Activated T-helper 17 cell treated with anti-CD3 and anti-CD28 coated beads, Interleukin-2, amount 50 U/mL, for 72 hours (primary cell): ENCODE measurements at places on chromosomes 2 and 18.

DNA sequence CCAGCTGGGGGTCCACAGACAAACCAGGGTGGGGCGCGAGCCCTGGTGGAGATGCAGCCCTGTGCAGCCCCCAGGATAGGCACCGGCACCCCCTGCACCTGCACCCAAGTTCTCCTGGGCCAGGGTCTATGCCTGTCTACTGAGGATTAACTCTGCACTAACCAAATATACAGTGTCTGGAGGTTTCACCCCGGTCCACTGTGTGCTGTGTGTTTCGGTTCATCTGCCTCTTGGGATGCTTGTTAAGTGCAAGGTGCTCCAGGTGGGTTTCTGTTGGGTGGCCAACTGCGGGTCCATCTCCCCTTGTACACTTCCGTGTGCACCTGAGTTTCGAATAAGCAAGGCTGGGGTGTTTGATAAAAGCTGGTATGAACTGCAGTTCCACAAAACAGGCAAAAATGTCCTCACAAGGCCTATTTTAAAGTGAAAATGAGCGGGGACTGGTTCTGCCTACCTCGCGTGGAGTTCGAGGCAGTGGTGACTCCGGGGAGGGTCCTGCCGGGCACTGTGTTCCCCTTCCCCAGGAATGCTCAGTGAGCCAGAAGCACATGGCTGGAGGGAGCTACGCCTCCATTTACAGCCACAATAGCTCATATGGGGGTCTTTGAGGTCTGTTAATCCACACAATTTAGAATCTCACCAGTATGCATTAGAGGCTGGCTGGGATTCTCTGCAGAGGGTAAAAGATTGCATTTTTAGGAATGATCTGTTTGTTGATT, 70.7 kb downstream of the EDAR start:
- ATAC-seq: no peak

GRCh38 chr2:66566726-66567399, 131.9 kb downstream of the MEIS1 start:
- no peak for ATAC-seq

GRCh38 chr18:23587220-23587642, 925 bp upstream of the NPC1 start:
- ATAC-seq: no peak

DNA sequence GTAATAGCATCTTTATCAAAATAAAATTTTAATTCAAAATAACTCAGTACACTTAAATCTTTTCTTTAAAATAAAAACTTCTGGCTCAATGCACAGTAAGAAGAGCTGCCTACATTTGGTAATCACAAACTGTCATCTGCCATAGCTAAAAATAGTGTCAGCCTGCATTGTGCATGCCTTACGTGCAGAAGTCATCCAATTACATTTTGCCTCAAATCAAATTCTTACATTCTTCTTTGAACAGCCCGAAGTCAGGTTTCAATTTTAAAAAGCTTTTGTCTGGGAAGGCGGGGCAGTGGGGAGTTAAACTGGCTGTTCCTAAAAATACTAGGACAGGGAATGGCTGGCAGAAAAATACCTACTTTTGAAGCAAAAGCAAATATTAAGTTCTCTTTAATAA, 51.1 kb downstream of the RTN4 start:
- ATAC-seq: no peak

DNA sequence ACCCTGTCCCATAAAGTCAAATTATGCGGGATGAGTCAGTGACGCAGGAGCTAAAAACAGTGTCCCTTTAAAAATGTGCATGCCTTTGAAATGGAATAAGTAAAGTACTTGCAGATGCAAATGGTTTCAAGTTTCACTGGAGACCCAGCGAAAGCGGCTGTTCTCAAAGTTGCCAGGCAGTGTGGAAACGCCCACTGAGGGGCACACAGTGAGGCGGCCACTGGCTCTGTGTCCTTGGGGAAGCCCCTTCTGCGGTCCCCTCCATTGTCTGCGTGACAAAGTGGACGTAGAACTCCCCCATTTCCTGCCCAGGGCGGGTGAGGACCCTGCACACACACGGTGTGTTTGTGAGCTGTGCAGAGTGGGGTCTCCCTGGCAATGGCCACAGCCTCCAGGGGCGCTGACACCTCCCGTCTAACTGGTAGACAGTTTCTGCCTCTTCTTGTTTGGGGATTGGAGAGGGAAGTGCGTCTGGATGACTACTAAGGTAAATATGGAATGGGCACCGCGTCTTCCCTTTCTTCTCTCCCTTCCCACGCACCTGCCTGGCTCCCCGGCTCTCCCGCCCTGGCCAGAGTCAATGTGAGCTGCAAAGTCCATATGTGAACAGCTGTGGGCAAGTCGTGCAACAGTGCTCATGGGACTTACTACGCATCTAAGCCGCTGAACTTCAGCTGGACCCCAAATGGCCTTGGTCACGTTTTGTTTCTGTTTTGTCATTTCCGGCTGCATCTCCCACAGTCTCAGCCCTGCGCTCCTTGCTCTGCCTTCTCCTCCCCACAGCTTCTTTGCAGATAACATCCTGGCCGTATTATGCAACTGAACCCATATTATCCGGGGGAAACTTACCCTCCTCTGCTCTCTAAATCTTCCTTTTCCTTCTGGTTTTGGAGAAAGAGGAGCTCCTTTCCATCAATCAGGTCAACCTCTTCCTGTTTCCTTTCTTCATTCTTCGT, 33.7 kb upstream of the ZNF516 start:
- peak; percentile 71 for ATAC-seq

DNA sequence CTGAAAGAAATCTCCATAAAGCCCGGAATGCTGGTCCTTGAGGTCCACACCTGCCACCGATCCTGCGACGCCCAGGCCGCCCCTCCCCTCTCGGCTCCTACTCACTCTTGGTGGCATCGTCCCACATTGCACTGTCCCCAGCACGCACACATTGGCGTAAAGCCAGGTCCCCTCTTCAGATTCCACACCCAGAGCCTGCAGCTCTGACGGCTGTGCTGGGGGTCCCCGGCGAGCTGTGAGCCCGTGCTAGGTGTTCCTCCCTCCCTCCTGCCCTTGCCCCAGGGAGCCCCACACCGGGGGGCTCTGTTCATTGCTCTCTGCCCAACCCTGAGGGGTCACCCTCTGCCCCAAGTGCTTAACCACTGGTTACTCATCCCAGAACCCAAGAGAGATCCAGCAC, 8.5 kb downstream of the TPO start:
- ATAC-seq: no peak

- ATAC-seq: peak; percentile 19
These were observed 127.8 kb downstream of the CERS6 start for GRCh38 chr2:168583710-168584521.

DNA sequence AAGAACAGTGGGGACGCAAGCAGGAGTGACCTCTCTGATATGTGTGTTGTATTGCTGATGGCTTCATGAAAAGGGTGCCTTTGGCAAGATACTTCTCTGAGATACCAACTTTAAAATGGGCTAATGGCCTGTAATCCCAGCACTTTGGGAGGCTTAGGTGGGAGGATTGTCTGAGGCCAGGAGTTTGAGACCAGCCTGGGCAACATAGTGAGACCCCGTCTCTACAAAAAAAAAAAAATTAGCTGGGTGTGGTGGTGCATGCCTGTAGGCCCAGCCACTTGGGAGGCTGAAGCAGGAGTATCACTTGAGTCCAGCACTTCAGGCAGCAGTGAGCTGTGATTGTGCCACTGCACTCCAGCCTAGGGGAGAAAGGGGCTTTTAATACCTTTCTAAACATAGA, 9.8 kb downstream of the BIRC6 start:
- ATAC-seq: no peak

GRCh38 chr2:201839727-201840126, 33.4 kb downstream of the CDK15 start:
- no peak for ATAC-seq

DNA sequence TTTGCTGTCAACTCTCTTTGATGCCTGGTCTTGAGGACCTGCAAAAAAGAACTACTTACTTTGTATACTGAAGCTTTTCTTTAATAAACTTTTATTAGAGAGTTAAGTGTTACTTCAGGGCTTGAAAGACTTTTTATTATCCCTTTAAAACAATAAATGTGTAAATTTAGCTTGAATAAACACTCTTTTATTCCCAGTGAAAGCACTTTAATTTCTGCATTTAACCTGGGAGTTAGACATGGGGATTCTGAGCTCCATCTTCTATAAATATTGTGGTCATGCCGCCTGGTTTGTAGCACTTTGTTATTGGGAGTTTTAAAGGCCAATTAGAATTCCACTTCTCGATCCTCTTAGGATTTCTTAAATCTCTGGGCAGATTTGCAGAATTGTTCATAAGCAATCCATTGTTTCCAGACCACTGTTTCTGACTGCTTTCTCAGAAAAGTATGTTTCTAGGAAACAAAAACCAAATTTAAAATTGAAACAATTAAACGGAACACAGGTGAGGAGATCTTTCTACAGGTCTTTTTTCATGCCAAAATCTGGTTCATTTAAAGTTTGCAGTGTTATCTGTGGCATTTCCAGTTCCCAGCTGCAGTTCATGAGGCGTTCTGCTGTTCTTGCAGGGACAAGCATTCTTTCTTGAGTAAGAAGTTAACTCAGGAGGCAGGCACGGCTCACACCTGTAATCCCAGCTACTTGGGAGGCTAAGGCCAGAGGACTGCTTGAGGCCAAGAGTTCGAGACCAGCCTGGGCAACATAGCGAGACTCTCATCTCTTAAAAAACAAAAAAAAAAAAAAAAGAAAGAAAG, 18.1 kb upstream of the E2F6 start:
- no peak for ATAC-seq

DNA sequence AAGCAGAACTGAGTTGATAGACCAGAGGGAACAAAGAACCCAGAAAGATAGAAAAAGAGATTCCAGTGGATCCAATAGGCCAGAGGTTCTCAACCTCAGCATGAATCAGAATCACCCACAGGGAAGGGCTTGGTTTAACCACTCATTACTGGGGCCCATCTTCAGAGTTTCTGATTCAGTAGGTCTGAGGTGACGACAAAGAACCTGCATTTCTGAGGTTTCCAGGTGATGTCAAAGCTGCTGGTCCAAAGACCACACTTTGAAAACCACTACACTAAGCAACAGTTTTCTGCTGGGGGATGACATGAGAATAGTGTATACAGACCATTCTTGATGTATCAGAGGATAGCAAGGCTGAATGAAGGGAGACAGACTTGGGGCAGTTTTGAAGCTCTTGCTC, 296.9 kb upstream of the STON1 start:
- peak; percentile 94 for ATAC-seq

DNA sequence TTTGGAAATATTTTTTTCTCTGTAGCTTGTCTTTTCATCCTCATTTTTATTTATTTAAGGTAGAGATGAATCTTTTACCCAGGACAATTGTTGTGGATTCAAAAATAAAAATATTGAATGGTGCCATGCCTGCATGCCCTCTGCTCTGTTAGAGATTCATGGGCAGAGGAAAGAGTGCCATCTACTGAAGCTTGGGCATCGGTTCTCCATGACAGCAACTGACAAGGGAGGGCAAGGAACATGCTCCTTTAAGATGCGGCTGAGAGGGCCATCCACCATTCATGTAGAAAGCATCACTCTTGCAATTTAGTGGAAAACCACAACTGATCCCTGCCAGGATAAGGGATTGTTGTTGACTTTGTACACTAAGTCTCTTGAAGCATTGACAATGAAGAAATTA, 79.9 kb downstream of the PARD3B start:
- no peak for ATAC-seq

DNA sequence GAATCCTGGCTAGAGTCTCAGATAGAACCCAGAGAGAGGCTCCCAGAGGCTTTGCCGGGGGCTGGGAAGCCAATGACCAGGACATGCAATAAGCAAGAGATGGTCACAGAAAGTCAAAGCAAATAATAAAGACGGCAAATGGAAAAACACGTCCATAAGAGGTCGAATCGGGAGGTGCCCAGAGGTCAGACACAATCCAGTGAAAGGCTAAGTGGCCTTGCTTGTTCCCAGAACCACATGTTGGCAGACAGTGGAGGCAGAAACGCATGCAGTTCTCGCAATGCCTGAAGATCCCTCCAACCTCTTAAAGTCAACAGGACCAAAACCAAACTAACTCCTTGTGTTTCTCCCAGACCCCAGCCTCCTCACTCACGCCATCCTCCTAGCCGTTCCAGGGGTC, 3.0 kb downstream of the CYB5A start:
- no peak for ATAC-seq

DNA sequence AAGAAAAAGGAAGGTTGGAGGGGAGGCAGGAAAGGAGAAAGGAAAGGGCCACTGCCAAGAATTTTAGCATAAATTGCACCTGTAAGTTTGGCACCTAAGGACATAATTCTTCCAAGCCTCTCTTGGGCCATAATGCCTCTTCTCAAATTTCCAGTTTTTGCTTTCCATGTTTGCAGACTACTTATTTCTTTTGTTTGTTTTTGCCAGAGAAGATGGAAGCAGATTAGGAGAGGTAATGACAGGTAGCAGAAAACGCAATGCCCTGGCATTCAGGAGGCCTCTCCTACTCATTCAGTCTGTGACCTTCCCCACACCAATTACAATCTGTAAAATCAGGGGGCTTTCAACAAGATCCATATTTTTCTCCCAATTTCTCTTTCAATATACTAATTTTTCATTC, 56.8 kb downstream of the MRPL33 start:
- no peak for ATAC-seq

GRCh38 chr2:145563741-145564615, 1044.1 kb upstream of the ZEB2 start:
- ATAC-seq: no peak

GRCh38 chr2:221569425-221569845, 2.7 kb downstream of the EPHA4 start:
- ATAC-seq: no peak

DNA sequence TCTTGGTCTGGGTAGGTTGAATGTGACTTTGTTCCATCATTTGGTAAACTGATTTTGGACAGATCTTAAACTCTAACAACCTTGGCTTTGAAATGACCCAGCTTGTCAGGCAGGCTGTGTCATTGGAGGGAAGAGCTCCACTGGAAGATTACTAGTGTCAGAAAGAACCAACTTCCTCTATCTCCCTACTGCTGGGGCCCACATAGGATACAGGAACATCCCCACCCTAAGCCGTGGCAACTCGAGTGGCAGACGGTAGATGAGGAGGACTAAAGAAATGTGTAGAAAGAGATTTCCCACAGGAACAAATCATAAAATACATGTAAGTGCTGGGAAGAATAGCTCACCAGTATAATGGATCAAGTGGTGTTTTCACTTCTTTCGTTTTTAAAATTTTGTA, 4.3 kb upstream of the G6PC2 start:
- ATAC-seq: no peak

DNA sequence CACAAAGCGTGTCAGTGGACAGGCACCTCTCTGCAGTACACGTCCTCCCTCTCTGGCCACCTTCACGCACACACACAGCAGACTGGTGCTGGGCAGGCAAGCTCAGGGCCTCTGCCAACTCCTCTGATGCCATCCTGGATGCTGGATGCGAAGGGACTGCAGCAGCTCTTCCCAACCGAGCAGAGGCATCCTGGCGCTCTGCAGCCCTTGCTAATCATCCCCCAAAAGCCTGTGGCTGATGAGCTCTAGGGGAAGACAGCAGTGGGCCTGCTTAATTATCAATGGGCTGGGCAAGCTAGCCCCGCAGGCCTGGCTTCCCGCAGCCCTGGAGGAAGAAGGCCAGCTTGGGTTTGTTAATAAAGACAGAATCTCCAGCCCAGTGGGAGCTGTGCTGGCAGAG, 71.3 kb upstream of the TEX51 start:
- no peak for ATAC-seq

GRCh38 chr2:158775273-158776027, 19.7 kb upstream of the DAPL1 start:
- no peak for ATAC-seq

GRCh38 chr2:188956961-188957360, 17.2 kb upstream of the COL3A1 start:
- no peak for ATAC-seq

GRCh38 chr2:196076778-196077568, 8.3 kb upstream of the DNAH7 start:
- ATAC-seq: no peak
